GM23248 (cell line): ENCODE measurements at places on chromosomes 1 and 21. TPM values are rescaled to one million over a fixed set of nuclear protein-coding genes. Genes with fewer than 3 reads are reported as not detected.

Gene RNF207
- total RNA-seq = 30.3 and 32.8 TPM in 2 replicates

Gene MPL
- total RNA-seq = not detected in 2 replicates

Gene NTMT2
- total RNA-seq = not detected in 2 replicates

Gene KCNK2
- total RNA-seq = 133 and 145 TPM in 2 replicates

- no peak for DNase-seq
These were observed 18.8 kb upstream of the HSD3B1 start for GRCh38 chr1:119488216-119488615.

DNA sequence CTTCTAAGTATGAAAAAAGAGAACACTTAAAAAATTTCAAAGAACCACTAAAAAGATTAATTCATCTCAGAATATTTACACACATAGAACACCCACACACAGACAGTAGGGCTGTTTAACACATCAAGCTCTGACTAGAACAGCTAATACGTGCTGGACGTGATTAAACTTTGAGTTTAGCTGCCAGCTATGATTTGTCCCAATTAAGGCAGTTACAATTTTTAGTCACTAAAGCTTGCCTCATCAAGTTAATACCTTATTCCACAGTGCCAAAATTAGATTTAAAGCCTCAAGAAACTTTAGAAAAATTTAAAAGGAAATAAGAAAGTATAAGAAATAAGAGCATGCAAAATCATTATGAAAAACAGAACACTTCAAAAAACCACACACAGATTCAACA is 18.9 kb downstream of the SLC16A1 start:
- DNase-seq = peak; percentile 82
